Kidney epithelial cell (primary cell): ENCODE measurements at places on chromosomes 1 and 21.
A peak's percentile ranks its signal among the peaks of the same experiment; 100 is the strongest.

DNA sequence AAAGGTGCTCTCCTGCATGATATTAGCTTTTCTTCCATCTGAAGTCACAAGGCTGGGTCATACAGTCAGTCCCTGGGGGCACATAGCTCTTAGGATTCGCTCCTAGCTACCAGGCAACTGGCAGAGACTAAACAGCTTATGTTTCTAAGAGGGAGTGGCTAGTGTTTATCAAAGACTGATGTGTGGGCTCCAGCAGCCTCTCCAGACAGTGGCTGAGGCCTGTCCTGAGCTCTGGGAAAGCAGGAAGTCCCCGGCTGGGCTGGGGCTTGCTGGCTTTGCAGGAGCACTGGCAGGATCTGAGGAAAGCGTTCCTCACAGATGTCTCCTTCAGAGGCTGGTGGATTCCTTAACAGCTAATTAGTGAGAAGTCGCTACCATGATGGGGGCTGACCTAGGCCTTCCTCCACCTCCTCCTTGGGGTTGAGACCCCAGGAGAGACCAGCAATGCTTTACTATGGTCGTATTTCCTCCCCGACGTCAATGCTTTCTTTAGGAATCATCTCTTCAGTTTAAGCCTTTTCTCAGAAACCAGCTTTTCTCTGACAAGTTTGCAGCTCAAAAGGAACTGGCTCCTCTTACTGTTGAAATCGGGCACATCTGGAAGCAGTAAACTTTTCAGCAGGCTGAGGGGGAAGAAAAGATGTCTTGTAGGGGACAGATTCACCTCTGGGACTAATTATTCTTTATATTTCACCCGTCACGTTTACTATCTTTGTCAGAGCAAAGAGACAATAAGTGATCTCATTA lies 33.5 kb upstream of the HHAT start:
- no peak for DNase-seq

- no peak for DNase-seq
Measured at GRCh38 chr1:8572106-8572505, 245.3 kb downstream of the RERE start.

GRCh38 chr1:68819190-68819829 lies 322.4 kb upstream of the DEPDC1 start:
- DNase-seq = peak; percentile 9

GRCh38 chr1:110672001-110672752 lies 2.6 kb downstream of the KCNA3 start:
- DNase-seq = no peak

GRCh38 chr1:53401813-53402745 lies 57.1 kb upstream of the DMRTB1 start:
- no peak for DNase-seq

- DNase-seq = no peak
Measured at GRCh38 chr1:32877211-32878110, 6.7 kb upstream of the FNDC5 start.

DNA sequence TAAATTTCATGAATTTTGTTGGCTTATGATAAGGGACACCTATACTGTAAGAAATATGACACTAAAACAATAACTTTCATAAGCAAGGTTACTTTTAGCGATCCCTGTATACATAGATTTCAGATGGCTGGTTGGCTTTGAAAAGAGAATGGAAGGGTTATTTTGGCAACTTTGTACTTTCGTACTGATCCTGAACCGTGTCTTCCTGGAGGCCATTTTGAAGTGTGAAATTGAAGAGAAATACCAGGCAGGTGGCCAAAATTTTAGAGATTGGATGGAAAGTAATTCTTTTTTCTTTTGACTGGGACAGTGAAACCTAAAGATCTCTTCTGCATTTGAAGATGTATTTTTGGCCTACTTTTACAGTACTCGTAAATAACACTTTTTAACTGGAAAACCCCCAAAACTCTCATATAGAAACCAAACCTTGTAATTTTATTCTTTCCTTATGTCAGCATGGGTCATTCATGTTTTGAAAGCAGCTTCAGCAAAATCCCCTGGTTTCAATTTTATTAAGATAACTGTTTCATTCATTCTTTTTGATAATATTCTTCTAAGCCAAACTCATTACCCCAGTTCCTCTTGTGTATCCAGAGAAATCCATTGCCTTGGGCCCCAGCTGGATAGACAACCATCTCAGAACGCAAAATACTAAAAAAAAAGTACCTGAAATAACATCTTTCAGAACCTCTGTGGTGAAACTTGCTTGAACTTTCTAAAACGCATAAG lies 38.4 kb upstream of the ZNF281 start:
- DNase-seq = no peak

GRCh38 chr1:100734676-100735075 lies 15.1 kb downstream of the VCAM1 start:
- DNase-seq = peak; percentile 34

DNA sequence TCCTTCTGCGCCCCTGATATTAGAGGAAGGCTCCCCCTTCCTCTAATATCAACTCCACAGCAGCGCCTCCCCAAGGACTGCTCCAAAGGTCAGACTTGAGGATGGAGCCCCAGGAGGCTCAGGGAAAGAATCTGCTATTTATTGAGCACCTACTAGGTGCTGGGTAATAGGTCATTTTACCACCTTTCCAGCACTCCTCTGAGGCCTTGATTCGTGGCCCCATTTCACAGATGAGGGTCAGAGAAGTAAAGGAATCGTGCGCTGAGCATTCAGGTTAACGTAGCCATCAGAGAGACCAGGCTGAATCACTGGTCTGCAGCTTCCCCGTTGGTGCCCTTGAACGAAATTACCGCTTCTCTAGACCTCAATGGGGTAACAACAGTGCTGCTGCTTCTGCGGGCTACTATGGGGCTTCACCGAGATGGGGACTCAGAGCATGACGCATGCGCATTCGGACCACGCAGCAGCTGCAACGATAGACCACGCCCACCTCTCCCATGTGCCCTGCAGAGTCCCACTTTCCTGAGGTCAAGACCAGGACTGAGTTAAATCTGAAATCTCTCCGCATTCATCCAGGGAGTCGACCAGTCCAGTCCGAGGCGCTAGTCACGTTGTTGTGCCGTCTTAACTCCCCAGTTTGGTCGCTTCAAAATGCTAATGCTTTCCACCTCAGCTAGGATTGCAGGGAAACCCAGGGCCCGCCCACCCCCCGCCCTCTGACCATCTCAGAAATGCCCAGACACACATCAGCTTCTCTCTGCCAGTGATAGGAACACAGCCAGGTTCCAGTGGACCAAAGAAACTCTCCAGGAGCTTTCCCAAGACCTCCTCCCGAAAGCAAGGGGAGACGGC lies 12.9 kb downstream of the CAMK2N1 start:
- DNase-seq = no peak

GRCh38 chr1:4055294-4055967 lies 155.4 kb upstream of the C1orf174 start:
- no peak for DNase-seq

GRCh38 chr1:26894263-26894662 lies 4.2 kb upstream of the GPN2 start:
- no peak for DNase-seq

GRCh38 chr21:35791541-35792325 lies 268.6 kb downstream of the SETD4 start:
- no peak for DNase-seq

GRCh38 chr1:118692143-118692542 lies 296.0 kb downstream of the TBX15 start:
- no peak for DNase-seq

GRCh38 chr21:20163167-20163566 lies 835.0 kb upstream of the NCAM2 start:
- no peak for DNase-seq

GRCh38 chr1:228463559-228464455 lies 23.4 kb upstream of the RNF187 start:
- DNase-seq = no peak

DNA sequence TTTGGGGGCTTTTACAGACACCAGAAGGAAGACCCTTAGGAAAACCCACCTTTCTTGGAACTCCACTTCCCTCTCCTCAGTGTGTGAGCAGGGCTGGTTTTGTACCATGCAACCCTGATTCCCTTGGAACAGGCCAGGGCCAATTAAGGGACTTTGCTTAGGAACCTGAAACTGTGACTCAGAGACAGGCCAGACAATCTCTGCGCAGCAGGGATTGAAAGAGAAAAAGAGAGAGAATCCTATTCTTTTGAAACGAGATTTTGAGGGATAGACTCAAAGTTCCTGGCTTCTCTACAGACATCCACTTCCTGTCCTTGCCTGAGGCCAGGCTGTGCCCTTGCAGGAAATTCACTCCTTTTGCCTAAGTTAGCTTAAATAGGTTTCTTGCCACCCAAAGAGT lies 23.1 kb upstream of the C1orf198 start:
- no peak for DNase-seq

- no peak for DNase-seq
Measured at GRCh38 chr1:247496581-247497285, 38.8 kb upstream of the OR2B11 start.

- DNase-seq = no peak
Measured at GRCh38 chr21:42433946-42434551, 30.3 kb downstream of the UBASH3A start.

DNA sequence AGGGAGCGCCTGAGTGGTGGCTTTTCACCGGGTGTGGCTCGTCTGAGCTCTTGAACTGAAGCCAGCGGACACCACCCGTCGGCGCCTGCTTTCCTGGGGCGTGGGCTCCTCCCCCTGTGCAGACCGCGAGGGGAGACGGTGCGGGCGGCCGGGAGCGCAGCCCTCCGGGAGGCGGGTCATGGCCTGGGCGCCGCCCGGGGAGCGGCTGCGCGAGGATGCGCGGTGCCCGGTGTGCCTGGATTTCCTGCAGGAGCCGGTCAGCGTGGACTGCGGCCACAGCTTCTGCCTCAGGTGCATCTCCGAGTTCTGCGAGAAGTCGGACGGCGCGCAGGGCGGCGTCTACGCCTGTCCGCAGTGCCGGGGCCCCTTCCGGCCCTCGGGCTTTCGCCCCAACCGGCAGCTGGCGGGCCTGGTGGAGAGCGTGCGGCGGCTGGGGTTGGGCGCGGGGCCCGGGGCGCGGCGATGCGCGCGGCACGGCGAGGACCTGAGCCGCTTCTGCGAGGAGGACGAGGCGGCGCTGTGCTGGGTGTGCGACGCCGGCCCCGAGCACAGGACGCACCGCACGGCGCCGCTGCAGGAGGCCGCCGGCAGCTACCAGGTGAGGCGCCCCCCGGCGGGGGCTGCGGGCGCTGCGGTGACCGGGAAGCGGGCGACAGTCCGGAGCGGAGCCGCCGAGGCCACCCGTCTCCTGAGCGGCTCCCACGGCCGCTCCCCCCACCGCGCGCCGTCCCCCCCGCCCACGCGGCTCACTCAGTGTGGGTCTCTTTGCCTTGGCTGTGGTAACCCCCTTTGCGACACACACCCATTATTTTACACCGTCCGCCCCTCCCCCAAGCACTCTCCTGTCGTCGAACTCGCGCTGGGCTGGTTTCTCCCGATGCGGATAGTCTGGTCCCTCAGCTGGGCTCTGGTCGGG lies at the start of gene TRIM58:
Gene TRIM58, plus strand, starts transcription at position 119 of the 916 bp plus-strand sequence. Its CDS starts 60 bp downstream, at position 179.
- DNase-seq = no peak

- DNase-seq = no peak
Measured at GRCh38 chr1:1407636-1408318, 684 bp upstream of the MRPL20 start.

GRCh38 chr1:220321758-220322157 lies 49.5 kb upstream of the RAB3GAP2 start:
- DNase-seq = no peak

DNA sequence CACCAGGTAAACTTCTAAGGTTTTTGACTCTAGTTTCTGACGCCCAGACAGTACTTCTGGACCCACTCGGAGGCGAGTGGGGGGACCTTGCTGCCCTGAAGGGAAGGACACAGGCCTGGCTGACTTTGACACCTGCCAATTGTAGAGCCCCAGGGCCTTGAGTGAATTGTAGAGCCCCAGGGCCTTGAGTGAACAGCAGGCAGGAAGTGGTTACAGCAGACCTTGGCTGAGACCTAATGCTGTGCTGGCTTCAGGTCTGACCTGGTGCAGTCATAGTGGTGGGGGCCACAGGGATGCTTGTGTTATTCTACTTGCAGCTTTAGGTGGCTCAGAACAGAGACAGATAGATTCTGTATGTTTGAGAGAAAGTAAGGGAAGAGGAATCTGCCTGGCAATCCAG lies 344.3 kb downstream of the DUSP10 start:
- DNase-seq = no peak

GRCh38 chr1:226972931-226973330 lies 32.8 kb downstream of the COQ8A start:
- DNase-seq = no peak

DNA sequence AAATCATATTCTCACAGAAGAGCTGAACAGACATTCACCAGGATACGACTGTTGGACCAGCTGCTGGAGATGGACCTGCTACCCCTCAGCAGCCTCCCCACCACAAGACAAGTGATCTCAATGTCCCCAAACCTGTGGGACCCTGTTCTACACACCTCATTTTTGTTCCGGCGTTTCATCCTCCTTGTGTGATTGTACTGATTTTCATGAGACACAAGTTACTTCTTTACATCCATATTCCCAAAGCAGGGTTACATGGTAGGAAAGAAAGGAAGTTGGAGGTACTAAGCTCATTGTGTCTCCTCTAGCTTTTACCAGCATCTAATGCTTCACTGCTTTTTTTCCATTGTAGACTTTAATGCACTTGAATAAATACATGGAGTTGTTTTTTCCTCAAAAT lies 8.7 kb downstream of the ADAMTS1 start:
- DNase-seq = no peak

DNA sequence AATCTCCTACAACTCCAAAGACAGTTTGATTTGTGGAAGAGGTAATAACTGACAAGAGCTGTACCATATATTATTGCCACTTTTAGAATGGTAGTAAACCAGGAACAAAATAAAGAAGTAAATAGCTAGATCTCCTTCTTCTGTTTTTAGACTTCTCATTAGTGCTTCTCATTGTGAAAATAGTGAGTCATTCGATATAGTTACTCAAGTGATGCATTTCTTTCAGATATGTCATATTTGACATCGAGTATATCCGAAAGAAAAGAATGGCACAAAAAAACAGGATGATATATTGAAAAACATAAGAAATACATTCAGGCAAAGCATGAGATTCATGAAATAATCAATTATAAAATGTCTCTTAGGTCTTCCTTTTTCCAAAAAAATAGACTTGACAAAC lies 1346.1 kb downstream of the BRINP3 start:
- no peak for DNase-seq

- no peak for DNase-seq
Measured at GRCh38 chr1:19391596-19391981, 79.5 kb downstream of the SLC66A1 start.

DNA sequence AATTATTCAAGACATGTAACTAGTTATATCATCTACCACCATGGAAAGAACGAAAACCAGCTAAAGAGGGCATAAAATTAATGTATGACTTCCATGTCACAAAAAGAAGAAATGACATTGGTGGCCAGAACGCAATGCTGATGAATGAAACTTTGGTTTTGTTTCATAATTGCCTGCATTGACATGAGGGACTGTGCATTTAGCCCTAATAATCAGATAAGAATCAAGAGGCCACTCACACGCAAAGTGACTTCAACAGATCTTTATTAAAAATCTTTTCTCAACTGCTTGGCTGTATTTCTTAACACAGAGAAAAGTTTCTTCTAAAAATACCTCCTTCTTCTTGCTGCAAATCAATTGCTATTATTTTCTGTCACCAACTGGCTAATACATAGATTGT lies 184.7 kb upstream of the RUNX1 start:
- DNase-seq = no peak
